DMS79 treated with DMSO at 0.1 percent for 48 hours (cell line): ENCODE measurements at places on chromosomes 2 and 18.

DNA sequence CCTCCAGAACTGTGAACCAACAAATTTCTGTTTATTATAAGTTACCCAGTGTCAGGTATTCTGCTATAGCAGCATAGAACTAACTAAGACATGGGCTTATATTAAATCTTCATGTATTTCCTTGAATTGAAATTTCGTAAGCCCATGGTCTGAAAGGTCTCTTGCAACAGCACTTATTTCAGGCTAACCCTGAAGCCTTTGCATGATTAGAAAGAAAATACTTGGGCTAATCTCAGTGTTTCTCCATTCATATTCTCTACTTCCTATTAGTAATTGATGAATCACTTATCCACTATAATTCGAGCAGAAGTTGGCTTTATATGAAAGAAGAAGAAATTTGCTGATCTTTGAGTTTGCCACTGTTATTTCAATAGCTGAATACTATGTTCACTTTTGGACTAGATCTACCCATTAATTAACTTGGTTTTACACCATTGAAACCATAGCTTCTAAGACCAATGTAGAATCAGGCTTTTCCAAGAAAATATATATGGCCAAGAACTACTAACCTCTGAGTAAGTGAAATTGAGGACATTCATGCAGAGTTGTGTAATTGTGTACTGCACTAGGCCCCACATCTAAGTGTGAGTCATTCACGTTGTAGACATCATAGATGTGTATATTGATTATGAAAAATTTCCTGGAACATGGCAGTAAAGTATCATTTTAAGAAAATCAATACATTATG lies 731.6 kb downstream of the SOCS6 start:
- DNase-seq = no peak

GRCh38 chr2:120622886-120623753 lies 112.5 kb upstream of the GLI2 start:
- no peak for DNase-seq

DNA sequence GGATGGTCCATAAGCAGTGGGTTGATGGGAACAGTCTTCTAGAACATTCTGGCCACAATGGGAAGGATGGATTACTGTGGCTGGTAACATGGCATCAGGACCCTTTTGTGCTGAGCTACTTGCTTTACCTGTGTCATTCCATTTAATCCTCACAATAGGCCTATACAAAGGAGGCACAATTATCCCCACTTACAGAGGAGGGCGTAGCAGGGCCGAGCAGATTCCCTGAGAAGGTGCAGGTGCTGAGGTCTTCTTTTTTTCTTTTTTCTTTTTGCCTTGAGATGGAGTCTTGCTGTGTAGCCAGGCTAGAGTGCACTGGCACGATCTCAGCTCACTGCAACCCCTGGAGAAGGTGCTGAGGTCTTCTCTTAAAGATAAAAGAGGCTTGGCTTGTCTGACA lies 6.7 kb upstream of the LRRC30 start:
- DNase-seq = no peak

DNA sequence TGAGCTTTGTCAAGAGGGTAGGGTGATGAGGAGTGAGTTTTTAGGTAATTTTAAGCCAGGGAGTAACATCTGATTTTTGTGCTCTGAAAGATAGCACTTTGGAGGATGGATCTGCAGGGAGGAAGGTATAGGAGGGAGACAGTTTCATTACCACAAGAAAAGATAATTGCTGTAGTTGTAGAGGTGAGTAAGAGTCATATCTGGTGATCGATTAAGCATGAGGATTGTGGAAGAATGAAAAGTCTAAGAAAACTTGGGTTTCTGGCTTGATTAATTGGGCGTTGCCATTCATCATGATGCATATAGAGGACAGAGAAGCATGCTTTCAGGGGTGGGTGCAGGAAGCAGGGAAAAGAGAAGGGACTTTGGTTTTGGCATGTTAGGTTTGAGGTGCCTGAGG lies 18.5 kb downstream of the KCMF1 start:
- DNase-seq = no peak

DNA sequence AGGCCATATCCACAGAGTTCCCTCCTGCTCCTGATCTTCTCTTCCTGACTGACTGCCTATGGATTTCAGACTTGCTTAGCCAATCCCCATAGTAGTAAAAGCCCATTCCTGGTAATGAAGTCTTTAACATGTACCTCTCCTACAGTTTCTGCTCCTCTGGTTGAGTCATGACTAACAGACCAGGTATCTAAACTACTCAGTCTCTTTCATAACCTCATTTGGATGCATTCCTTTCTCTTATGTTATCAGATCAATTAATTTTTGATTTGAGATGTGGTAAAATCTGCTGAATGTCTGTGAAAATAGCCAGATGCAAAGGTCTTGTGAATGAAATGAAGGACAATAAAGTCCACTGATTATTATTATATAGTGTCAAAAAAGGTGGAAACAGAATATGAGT lies 198.0 kb downstream of the NBAS start:
- DNase-seq = no peak

DNA sequence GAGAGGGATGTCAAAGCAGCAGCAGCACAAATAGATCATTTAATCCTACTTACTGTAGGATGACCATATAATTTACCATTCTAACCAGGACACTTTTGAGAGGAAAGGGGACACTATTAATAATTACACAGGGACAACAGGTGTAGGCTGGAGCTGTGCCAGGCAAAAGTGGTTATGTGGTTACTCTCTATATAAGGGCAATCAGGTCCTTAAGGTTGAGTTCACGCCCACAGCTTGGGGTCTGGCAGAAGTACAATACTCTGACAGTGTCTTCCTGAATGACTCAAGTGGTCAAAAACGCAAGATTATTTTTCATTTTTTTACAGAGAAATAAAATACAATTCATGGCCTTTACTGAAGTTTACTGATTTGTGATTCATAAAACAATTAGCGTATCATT lies 2.8 kb downstream of the PREPL start:
- DNase-seq = peak; percentile 91
